Left colon (tissue), 2 donors: ENCODE measurements at places on chromosomes 3 and 15. TPM values are rescaled to one million over a fixed set of nuclear protein-coding genes. Genes with fewer than 3 reads are reported as not detected.
A peak's percentile ranks its signal among the peaks of the same experiment; 100 is the strongest.

MON1A gene
- 9.4 TPM for total RNA-seq

DNA sequence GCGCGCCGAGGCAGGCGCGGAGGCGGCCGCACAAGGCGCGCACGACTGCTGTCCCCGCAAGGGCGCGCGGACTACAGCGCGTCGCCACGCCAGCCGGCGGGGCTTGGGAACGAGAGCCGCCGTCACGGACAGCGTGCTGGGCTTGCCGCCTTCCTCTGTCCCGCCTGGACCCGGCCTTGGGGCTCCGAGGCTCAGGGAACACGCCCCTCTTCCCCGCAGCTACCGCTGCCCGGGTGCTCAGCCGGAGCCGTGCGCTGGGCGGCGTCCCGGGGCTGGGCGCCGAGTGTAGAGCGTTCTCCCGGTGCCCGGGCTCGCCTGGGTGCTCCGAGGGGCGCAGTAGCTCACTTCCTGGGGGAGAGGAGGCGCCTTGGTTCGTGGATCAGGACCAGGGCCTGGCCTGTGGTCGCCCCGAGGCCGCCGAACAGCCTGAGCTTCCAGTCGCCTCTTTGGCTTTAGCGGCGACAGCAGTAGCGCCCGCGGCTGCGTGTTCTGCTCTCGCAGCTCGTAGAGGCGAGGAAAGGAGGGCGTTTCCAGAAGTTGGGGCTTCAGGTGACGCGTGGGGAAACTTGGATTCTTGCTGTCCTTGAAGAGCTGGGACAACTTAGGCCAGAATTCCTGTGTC is 226.7 kb upstream of the C2CD4B start:
- DNase-seq, result peak; percentile 70

ASTE1 gene
- 9.9 TPM for total RNA-seq

- no peak for DNase-seq
Measured at GRCh38 chr3:80232760-80233159, 465.0 kb upstream of the ROBO1 start.

GRCh38 chr15:36911322-36911944 is 188.9 kb downstream of the MEIS2 start:
- no peak for DNase-seq

DNA sequence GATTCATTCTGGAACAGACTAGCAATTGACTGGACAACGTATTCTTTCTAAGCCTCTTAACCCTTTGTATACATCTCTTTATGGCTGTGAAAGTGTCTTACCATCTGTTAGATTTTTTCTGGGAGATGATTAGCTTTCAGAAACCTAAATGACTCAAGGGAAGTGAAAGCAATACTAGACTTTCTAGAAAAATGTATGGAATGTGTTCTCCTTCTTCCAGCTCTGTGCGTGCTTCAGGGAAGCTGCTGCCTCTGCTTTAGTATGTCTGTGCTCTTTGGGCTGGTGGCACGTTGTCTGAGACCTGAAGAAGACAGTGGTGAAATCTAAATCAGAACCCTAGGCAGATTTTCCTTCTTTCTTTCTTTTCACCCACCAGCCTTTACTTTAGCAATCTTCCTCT is 89.5 kb downstream of the ITPR1 start:
- DNase-seq, result no peak

GRCh38 chr3:24485511-24485910 is 9.1 kb downstream of the THRB start:
- DNase-seq, result peak; percentile 37

DNA sequence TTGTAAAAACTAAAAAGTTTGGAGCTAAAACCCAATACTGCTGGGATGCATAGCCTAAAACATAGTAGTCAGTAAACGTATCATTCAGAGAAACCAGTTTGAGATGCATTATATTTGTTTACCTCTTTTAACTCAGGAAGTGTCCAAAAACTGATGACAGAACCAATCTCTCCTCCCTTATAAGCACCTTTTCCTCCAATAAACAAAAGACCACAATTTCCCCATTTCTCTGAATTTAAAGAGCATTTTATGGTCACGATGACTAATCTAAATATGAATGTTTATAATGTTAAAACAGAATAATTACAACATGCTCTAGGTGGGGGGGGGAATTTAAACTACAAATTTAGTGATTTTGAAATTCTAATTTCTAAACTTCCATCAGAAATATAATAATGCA is 58.5 kb downstream of the CEP63 start:
- DNase-seq, result no peak

GRCh38 chr3:177816667-177817208 is 619.5 kb upstream of the TBL1XR1 start:
- no peak for DNase-seq
